ENCODE measurements at places on chromosomes 7 and 10.

- DNase-seq, result no peak
These were observed 162.7 kb downstream of the DGKB start for GRCh38 chr7:14739841-14740185.

GRCh38 chr10:11906714-11907113, 83.6 kb downstream of the PROSER2 start:
- no peak for DNase-seq

- DNase-seq, result no peak
These were observed 16.1 kb upstream of the TSPAN12 start for GRCh38 chr7:120874016-120874415.

- DNase-seq, result no peak
These were observed 36.9 kb downstream of the TNPO3 start for GRCh38 chr7:129017933-129018538.

- DNase-seq, result no peak
These were observed 47.5 kb upstream of the EN2 start for GRCh38 chr7:155410431-155410830.

DNA sequence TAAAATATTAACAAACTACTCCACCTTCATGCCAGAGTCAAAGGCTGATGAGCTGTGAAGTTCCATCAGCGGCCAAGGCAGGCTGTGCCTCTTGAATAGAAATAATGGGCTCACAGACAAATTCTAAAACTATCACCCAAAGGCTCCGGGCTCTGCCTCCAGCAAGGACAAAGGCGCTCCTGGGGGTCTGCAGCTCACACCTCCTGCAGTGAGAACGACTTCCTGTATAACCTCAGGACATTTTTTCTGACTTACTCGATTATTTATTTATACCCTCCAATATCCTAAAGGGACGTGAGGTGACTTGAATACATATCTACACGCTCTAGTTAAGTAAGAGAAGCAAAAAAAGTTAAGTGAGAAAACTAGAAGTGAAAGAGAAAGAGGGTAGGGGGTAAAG, 500.7 kb downstream of the CCSER2 start:
- DNase-seq, result no peak

- no peak for DNase-seq
These were observed 4.6 kb downstream of the AGFG2 start for GRCh38 chr7:100543586-100543985.

DNA sequence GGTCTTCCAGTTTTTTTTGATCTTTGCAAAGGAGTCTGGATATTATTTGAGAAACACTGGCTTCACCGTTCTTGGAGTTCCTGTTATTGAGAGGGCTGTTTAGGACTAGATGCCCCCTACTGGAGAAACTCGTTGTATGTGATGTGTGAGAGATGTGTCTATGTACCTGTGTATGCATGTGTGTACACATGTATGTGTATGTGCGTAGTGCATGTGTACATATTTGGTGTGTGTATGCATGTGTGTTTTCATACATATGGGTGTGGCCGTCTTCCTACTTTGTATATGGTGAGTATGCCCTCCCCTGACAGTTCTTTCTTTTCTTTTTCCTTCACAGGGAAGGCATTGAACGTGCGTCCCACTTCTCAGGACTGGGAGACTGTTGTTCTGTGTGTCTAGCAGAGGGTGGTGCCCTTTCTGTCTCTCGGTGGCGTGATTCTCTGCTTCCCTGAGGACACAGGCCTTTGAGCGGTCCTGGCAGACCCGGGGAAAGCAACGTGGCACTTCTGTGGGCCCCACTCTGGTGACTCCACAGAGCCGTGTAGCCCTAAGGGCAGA, 3.0 kb upstream of the CALHM3 start:
- peak; percentile 83 for DNase-seq

DNA sequence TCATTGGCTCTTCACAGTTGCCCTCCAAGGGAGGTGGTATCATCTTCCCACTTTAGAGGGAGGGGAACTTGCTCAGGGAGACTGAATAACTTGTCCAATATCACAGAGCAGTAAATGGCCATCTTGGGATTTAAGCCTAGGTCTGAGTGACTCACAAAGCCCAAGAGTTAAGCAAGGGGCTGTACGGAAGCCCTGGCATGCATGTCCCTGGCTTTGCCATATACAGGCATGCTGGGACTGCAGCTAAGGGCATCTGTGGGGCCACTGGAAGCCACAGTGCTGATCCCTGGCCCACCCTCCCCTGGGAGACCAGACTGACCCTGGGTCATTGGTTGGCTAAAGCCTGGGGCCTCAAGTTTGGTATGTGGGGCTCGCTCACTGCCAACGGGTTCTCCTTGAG, 3.1 kb downstream of the VSIR start:
- DNase-seq, result no peak

DNA sequence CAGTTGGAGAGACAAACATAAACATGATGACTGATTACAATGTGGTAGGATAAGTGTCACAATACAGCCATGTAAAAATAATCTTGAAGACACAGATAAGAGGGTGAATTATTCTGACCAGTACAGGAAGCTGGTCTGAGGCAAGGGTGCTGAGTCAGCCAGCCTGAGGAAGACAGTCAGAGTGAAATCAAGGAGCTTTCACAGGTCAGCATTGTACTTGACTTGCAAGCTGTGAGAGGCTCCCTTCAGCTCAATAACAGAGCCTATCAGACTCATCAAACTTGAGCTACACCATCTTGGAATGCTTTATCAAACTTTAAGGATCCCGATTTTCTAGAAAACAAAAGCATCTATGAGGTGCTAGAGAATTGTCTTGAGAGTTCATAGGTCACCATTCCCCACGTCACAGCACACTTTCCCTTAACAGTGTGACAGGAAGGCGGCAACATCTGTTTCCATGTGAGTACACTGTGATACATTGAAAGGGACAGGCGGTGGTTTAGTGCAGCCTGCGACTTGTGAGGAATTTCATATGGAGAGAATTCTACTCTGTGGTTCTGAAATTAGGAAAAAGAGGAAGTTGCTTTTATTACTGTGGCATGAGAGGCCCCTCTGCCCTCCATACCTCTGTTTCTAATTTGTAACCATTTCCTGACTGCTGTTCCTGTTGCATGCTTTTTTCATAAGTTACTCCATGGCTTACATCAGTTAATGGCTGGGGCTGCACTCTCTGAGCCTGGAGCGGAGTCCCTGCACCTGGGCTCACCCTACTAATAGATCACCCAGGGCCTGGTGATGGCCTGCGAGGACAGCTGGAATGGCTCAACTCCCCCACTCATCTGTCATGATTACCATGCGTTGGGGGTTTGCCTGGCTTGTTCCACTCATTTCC, 417.1 kb downstream of the SUGCT start:
- DNase-seq, result no peak

- no peak for DNase-seq
These were observed at the start of gene SNCG for GRCh38 chr10:86958116-86958900. TSS of gene SNCG (plus strand) at chr10:86958599. CDS start at chr10:86958698, 99 bp downstream.

DNA sequence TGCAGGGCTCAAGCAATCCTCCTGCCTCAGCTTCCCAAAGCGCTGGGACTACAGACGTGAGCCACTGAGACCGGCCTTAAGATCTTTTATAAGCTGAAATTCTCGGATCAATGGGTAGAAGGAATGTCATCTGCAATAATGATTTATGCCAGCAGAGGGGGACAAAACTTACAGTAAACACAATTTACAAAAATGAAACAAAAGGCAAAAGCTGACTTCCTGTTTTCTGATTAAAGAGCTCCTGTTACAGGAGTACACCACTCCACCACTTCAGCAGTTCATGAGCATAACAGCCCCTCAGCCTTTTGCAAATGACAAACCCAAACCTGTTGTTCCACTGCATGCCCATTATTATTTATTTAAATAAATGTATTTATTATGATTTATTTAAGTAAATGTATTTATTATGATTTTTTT, 88.5 kb upstream of the ATP6V0A4 start:
- peak; percentile 56 for DNase-seq

- DNase-seq, result no peak
These were observed 14.3 kb downstream of the IL15RA start for GRCh38 chr10:5963071-5963470.

DNA sequence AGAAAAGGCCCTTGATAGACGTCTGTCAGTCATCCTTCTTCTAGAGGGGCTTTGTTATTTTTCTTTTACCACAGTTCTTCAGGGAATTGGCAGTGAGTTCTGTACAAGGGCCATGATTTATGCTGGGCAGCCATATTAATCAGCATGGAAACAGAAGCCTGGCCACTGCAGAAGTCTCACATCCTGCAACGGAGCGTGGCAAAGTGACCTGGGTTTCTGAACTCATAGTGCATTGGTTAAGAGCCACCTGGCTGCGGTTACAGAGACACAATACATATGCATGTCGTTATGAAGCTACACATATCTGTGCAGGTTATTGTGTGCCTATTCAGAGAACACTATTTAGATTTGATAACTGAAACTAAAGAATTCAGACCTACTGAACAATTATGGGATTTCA, 419.4 kb upstream of the CELF2 start:
- no peak for DNase-seq

GRCh38 chr10:70528741-70529362, 50.3 kb downstream of the PALD1 start:
- peak; percentile 12 for DNase-seq

- DNase-seq, result no peak
These were observed 116.1 kb upstream of the CDCA7L start for GRCh38 chr7:22061775-22062174.

DNA sequence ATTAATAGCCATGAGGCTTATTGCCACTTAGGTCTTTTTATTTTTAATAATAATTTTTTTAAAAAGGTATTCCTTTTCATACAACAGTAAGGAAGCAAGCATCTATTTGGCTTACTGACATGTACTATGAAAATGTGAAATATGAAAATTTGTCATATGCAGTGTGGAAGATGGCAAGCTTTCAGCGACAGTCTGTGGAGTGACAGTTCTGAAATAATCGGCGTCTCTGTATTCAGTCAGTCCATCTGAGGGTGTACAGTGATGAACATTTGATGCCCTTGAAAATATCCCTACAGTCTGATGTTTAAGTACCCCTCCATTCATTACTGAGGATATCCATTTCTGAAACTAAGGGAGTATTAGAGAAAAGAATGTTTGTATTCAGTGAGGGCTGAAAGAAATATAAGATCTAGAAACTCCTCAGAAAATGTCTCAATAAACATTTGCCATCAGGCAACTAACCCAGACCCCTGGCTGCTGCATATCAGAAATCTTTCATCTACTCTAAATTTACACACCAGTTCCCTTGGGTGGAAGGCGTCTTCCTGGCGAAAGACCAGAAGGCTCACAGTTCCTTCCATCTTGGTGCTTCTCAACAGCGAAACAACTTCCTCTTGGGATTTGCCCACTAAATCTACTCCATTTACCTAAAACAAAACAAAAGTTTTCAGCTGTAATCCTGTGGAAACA, 440.6 kb downstream of the PARD3 start:
- no peak for DNase-seq

GRCh38 chr10:61223576-61223975, 229.6 kb downstream of the TMEM26 start:
- DNase-seq, result no peak

- no peak for DNase-seq
These were observed 292.2 kb upstream of the TAC1 start for GRCh38 chr7:97439637-97440214.
